ENCODE measurements at places on chromosomes 1 and 21.
A peak's percentile ranks its signal among the peaks of the same experiment; 100 is the strongest.

GRCh38 chr1:226063977-226064815, 1.7 kb downstream of the H3-3A start:
- peak; percentile 10 for DNase-seq

GRCh38 chr1:203098445-203098844, 12.6 kb upstream of the MYOG start:
- DNase-seq = no peak

GRCh38 chr1:164256456-164256855, 302.5 kb upstream of the PBX1 start:
- DNase-seq = no peak

GRCh38 chr1:203033287-203033686, 7.0 kb downstream of the PPFIA4 start:
- no peak for DNase-seq

GRCh38 chr1:41396084-41396483, 34.9 kb downstream of the FOXO6 start:
- no peak for DNase-seq

DNA sequence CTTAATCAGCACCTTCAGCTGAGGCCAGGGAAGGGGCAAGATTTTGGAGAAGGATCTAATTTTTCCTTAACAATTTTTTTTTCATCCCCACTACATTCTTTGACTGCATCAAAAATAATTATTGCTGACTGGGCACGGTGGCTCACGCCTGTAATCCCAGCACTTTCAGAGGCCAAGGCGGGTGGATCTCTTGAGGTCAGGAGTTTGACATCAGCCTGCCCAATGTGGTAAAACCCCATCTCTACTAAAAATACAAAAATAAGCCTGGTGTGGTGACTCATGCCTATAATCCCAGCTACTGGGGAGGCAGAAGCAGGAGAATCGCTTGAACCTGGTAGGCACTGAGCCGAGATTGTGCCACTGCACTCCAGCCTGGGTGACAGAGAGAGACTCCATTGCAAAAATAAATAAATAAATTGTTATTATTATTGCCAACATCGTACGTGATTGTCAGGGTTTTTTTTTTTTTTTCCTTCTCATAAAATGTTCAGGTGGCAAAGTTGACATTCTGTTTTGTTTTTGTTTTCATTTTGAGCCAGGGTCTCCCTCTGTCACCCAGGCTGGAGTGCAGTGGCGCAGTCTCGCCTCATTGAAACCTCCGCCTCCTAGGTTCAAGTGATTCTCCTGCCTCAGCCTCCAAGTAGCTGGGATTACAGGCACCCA, 37.3 kb upstream of the MORC3 start:
- DNase-seq = no peak

DNA sequence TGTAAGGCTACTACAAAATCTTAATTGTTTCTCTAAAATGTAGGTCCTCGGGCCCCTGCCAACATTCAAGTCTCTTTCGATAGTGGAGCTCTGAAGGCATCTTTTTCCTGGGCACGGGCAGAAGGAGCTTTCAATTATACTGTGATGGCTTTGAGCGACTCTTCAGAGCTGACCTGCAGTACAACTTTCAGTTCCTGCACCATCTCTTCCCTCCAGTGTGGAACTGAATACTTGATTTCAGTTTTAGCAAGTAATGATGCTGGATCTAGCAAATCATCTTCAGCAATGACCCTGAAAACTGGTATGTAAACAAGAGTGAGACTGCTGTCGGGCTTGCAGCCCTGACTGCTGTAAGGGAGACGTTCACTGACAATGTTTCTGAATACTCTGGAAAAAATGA, 9.6 kb downstream of the FNDC7 start:
- DNase-seq = no peak

Data from NCI-H524 treated with DMSO at 0.1 percent for 48 hours (cell line).